Testis (tissue), 5 donors: ENCODE measurements at places on chromosomes 1 and 21.

DNA sequence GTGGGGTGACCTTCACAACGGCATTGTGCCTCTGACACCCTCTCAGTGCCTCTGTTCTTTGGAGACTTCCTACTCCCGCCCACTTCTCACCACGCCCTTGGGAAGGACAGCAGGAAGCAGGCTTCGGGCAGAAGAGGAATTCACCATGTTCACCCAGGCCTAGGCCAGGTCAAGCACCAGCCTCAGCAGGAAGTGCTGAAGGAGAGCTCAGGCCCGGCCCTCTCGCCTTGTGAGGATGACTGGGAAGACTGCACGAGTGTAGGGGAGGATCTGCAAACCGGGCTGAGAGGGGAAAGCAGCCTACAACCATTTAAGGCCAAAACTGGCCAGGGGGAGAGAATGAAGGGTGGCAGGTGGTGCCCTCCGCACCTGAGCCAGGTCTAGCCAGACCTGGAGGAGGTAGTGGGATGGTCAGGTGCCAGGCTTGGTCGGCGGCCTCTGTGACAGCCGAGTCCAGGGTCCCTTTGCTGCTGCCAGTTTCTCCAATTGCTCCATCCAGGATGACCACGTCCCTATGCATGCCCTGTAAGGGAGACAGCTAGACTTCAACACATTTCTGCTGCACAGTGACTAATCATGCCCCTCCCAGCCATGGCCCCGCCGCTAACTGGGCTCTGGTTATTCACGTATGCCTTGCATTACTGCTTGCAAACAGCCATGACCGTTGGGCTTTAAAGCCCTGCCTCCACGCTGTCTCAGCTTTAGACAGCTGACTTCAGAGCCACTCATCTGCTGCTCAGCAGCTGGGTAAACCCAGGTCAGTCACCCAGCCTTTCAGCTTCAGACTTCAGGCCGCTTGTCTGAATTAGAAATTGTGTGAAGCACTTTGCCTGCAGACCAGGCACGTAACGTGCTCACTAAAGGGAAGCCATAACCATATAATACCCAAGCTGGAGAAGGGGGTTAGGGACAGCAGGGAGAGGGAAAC lies 8.9 kb downstream of the MRTO4 start:
- no peak for DNase-seq
- H3K36me3 ChIP-seq: no peaks in the 10 kb centered on the region
- no peak overlapping the region for H3K4me3 ChIP-seq
- no peak overlapping the region for H3K27ac ChIP-seq

DNA sequence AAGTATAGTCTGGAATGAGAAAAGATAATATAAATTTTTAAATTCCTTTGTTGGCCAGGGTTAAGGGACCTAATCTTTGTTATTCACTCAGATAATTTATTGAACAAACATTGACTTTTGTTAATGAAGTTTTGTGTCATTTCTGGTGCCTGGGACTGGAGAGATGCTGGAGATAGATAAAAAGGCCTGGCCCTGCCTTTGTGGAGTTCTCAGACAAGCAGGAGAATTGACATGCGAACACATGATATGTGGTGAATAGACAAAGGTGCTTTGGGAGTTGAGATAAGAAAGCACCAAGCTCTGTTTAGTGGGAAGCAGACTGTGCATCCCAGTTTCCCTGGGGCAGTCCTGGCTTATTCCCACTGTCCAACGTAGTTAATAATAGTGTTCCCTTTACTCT lies 8.5 kb downstream of the C1orf21 start:
- H3K4me3 ChIP-seq: no peak overlapping the region
- H3K27ac ChIP-seq: no peak overlapping the region
- H3K27me3 ChIP-seq: no peaks in the 10 kb centered on the region
- no peak for DNase-seq
- no peaks in the 10 kb centered on the region for H3K4me1 ChIP-seq

GRCh38 chr1:73356485-73356884 lies 841.5 kb downstream of the LRRIQ3 start:
- H3K27me3 ChIP-seq: no peaks in the 10 kb centered on the region
- DNase-seq: no peak
- H3K27ac ChIP-seq: no peak overlapping the region
- H3K4me3 ChIP-seq: no peak overlapping the region

DNA sequence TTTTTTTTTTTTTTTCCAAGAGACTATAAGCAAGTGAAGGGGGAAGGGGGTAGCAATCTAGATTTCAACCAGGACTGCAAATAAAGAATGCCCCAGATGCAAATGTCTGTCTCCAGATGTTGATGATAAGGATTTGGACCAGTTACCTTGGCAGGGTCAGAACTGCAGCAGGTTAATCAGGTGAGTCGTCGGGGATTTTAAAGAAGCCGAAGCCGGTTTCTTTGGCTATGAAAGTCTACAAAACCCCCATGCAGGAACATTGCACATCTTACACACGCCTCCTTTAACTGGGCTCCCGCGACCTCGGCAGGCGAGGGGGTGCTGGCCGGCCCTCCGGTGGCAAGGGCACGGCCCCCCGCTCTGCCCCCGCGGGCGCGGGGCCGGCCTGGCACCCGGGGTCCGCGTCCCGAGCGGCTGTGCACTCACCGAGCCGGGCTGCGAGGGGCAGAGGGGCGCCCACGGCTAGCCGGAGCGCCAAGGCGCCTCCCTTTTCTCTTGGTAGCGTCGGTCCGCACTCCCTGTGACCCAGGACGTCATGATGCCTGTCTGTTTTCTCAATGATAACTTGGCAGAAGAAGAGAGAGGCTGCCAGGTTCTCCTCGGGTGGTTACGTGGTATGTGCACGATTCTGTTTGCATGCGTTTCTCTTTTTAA lies 366.3 kb upstream of the ESRRG start:
- no peaks in the 10 kb centered on the region for H3K36me3 ChIP-seq
- DNase-seq: peak; percentile 35
- peak overlapping the region; percentile 44 for H3K4me3 ChIP-seq
- H3K4me1 ChIP-seq: no peaks in the 10 kb centered on the region

DNA sequence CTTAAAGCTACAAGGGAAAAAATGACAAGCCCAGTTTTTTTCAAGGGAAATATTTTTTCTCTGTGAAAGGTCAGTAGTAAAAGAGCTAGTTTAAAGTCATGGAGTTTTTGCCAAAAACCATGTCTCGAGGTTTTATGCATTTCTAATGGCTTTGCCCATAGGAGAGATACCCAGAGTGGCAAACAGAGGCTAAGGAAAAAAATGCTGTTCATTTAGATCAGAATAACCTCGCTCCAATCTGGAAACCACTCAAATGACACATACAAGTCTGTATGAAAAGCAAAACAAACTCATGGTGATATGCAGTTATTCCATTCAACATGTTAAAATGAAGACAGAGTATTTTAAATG lies 36.9 kb upstream of the EDEM3 start:
- no peak for DNase-seq
- no peak overlapping the region for H3K4me3 ChIP-seq
- no peaks in the 10 kb centered on the region for H3K36me3 ChIP-seq
- no peaks in the 10 kb centered on the region for H3K4me1 ChIP-seq
- no peak overlapping the region for H3K27ac ChIP-seq

- no peak overlapping the region for H3K27ac ChIP-seq
- peak; percentile 81 for DNase-seq
- no peaks in the 10 kb centered on the region for H3K27me3 ChIP-seq
These were observed 14.4 kb downstream of the SMYD3 start for GRCh38 chr1:246492611-246493245.

DNA sequence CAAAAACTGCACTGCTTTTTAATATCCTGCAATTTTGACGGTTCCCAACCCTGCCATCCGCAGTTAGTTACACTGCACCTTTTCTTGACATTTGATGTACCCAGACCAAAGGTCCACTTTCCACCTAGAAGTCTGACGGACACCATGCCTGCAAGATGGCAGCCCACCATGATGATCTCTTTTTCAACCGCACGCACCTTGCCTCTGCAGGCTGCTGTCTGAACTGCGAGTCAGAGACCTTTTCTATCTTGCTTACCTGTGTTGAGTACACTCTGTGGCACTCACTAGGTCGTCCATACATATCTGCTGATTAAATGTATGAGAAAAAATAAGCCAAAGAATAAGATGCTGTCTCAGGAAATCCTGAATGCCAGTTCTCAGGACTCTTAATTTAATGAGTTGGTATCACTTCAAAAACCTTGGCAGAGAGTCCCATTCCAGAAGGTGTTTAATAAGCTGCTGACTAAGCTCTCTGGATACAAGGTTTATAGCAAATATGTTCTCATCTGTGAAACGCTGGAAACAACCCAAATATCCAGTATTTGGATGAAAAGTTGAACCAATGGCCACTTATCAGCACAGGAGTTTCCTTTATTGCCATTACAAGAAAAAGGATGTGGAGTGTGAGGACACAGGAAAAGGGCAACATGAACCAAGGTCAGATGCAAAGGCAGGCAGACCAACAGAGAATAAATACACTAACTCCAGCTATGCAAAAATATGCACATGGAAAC lies 37.9 kb downstream of the GNG12 start:
- DNase-seq: no peak
- no peak overlapping the region for H3K27ac ChIP-seq
- H3K4me3 ChIP-seq: no peak overlapping the region
- no peaks in the 10 kb centered on the region for H3K36me3 ChIP-seq
- peaks cover 4% of the 10 kb centered on the region for H3K4me1 ChIP-seq

DNA sequence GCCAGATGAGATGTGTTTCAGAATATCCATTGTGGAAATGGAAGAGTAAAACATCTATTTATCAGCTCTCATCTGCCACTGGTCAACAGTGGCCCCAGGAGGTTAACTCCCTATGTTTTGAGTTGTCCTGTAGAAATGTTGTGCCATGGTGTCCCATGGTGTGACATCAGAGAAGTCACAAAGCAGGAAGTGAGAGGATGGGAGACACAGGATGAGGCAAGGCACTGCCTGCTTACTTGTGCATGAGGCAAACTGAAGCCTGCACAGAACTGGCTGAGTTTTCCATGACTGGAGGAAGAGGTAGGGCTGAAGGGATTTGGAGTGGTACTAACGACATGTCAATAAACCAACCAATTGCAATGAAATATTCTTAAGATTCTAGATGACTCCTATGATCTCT lies 131.5 kb upstream of the ZNF644 start:
- H3K36me3 ChIP-seq: no peaks in the 10 kb centered on the region
- no peak overlapping the region for H3K27ac ChIP-seq
- no peak for DNase-seq
- no peaks in the 10 kb centered on the region for H3K27me3 ChIP-seq

GRCh38 chr1:47434051-47434842 lies 3.6 kb upstream of the FOXD2 start:
- H3K4me3 ChIP-seq: peak overlapping the region; percentile 34
- peak; percentile 78 for DNase-seq
- peaks cover 19% of the 10 kb centered on the region for H3K4me1 ChIP-seq
- H3K27me3 ChIP-seq: no peaks in the 10 kb centered on the region

DNA sequence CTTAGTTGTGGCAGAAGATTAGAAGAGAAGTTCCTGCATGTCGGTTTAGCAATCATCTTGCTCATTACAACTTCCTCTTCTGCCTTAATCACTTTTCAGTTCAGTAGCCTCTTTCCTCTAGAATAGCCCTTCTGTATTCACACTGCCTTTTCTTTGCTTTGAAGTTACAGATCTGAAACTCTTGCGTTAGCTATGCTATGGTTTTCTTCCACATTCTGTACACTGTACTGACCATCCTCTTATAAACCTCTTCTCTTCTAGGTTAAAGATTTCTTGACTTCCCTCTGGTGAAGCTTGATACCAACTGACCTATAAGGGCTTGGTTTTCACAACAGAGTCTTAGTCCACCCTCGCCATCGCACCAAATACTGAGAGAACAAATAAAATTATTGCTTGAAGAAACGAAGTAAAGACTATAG lies 35.0 kb downstream of the C21orf91 start:
- DNase-seq: no peak
- H3K27me3 ChIP-seq: no peaks in the 10 kb centered on the region
- H3K36me3 ChIP-seq: no peaks in the 10 kb centered on the region
- H3K4me3 ChIP-seq: no peak overlapping the region
- H3K4me1 ChIP-seq: no peaks in the 10 kb centered on the region

DNA sequence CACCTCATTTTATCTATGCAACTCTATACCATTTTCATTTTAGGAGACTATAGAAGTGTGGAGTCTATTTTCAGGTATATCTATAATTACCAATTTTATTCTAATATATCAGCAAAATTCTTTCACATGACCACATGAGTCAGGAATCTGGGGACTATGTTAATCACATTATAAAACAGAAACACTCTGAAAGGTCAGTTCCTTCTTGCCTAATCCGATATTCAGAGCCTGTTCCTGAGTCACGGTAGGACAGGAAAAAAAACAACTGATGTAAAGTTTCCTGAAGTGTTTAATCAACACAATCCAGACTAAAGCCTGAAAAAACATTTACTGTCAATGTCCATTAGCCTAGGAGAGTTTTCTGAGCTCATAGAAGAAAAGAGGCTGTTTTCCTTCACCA lies 1902.3 kb downstream of the NCAM2 start:
- no peaks in the 10 kb centered on the region for H3K4me1 ChIP-seq
- H3K27ac ChIP-seq: no peak overlapping the region
- H3K36me3 ChIP-seq: no peaks in the 10 kb centered on the region
- no peak for DNase-seq
- H3K27me3 ChIP-seq: no peaks in the 10 kb centered on the region

DNA sequence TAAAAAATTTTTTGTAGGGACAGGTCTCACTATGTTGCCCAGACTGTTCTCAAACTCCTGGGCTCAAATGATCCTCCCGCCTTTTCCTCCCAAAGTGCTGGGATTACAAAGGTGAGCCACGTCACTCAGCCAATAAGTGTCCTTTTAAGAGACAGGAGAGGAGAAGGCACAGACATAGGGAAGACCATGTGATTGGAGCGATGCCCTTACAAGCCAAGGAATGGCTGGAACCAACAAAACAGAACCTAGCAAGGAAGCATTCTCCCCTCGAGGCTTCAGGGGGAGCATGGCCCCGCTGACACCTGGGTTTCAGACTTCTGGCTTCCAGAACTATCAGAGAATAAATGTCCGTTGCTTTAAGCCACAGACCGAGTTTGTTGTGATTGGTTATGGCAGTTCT lies 37.0 kb downstream of the NDUFS5 start:
- no peaks in the 10 kb centered on the region for H3K36me3 ChIP-seq
- H3K27me3 ChIP-seq: no peaks in the 10 kb centered on the region
- no peaks in the 10 kb centered on the region for H3K4me1 ChIP-seq
- H3K27ac ChIP-seq: no peak overlapping the region
- no peak for DNase-seq
- H3K4me3 ChIP-seq: no peak overlapping the region
